ENCODE measurements at places on chromosomes 16 and 17.

DNA sequence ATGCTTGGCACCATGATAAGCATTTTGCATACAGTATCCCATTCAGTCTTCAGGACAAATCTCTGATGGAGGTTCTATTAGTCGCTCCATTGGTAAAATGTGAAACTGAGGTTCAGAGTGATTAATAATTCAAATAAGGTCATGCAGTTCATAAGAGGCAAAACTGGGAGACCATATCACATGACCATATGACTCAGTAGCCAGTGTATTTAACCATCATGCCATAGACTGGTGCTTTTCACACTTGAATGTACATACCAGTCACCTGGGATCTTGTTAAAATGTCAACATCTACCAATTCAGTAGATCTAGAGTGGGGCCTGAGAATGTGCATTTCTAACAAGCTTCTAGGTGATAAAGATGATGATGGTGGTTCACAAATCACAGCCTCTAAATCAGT is 4.3 kb downstream of the ACSM3 start:
- no peak for DNase-seq

- DNase-seq = no peak
These were observed 405.0 kb downstream of the WWOX start for GRCh38 chr16:78504401-78504851.

- DNase-seq = no peak
These were observed 629 bp upstream of the UNC119 start for GRCh38 chr17:28553000-28553505.

DNA sequence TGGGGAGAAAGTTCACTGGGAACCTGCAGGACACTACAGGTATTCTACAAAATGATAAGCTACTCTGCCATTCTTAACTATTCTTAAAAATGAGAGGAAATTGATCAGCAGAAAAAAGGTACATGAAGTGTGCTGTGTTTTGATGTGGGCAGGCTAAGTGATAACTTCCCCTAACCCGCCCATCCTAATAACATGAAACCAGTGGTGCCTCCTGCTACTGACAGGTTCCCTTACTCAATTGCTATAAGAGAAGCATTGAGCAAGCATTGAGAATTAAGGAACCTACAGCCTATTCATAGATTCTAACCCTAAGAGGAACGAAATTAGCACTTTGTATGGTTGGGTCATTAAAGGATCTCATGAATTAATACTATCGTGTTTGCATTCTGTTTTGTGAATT is 18.9 kb downstream of the XYLT1 start:
- no peak for DNase-seq

DNA sequence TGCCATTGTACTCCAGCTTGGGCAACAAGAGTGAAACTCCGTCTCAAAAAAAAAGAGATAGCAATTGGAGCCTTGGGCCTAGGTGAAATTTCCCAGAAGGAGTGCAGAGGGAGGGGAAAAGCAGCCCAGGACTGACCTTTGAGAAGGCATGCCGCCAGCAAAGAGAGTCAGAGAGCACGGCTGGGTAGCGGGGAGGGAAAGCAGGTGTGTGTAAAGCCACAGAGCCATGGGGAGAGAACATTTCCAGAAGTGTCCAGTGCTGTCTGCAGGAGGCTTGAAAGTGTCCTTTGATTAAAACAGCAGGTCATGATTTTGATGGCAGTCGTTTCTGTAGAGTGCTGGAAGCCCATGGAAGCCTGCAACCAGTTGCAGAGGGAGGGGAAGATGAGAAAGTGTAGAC is 8.1 kb downstream of the C16orf54 start:
- DNase-seq = no peak

GRCh38 chr16:6684076-6684673 is 648.5 kb upstream of the RBFOX1 start:
- DNase-seq = no peak

DNA sequence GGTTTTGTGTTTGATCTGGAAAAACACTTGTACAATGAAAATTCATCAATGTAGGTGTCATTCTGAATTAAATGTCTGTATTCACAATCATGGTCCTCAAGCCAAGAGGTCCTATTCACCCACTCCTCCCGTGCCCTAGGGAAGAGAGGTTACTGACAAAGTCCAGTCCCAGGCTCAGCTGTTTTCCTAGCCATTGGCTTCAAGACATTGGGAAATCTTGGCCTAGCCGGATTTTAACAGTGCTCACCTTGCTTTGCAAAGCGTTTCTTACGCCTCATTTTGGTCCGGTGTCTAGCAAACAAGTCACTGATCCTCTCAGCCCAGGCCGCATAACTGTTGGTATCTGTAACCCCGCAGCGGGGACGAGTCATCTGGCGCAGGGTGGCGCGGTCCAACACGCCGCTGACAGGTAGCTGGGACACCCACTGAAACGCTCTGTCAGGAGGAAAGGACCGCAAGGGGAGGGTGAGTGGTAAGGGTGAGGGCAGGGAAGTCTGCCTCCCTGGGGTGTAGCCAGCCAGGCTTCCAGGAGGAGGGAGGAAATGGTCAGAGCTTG is 16.7 kb downstream of the MMP28 start:
- no peak for DNase-seq

DNA sequence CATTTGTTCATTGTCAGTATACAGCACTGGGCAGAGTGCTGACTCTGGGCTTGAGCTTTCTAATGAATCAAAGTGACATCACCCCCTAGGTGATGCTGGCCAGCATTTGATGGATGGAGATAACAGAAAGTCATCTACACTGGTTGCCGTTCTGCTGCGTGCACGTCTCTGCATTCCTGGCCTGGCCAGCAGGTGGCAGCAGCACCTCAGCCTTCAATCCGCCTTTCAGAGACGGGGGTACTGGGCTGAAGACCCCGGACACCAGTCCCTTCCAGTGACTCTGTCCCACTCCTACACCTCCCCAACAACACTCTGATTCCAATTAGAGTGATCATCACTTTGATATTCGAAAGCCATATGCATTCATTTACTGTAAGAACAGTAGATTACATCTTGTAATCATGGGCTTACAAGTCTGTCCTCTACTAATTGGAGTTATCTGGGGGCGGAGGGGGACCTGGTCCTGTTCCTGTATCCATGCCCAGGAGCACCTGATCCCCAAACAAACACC is 6.0 kb downstream of the CPSF4L start:
- peak; percentile 14 for DNase-seq

- DNase-seq = no peak
These were observed 12.9 kb downstream of the BANP start for GRCh38 chr16:87964049-87964659.

- DNase-seq = no peak
These were observed 631 bp downstream of the CDH3 start for GRCh38 chr16:68645494-68646388.

DNA sequence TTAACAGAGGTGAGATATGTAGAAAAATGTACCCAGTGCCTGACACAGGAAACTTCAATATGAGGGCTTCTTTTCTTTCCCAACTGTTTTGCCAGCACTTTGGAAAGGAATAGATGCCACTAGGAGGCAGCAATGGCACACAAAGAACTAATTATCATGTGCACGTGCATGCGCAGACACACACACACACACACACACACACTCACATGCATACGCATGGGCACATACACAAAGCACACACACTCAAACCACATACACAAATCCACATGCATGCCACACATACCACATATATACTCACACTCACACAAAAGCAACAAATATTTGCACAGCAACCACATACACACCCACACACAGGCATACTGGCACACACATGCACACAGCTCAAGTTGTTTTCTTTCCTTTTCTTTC is 8.8 kb upstream of the CEP112 start:
- no peak for DNase-seq

GRCh38 chr17:49515196-49515770 is 20.2 kb downstream of the NGFR start:
- DNase-seq = no peak

DNA sequence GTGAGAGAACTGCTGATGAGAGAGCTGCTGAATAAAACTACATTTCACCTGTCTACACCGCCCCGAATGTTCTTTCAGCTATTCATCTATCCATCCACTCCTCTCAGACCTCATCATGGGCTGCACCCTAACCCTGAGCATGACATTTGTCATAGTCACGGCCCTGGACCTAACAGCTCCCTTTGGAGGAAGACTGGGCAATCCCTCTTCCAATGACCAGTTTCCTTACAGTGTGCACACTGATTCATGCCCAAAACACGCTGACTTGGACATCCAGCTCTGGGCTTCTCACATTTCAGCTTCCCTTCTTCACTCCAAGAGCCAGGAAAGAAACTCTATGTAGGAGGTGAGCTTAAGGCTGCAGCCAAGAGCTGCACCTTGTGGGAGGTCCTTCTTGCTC is 41.8 kb upstream of the ARL4D start:
- DNase-seq = no peak

GRCh38 chr16:24015923-24016322 is 180.1 kb downstream of the PRKCB start:
- no peak for DNase-seq

- DNase-seq = no peak
These were observed 168.3 kb downstream of the SEC14L1 start for GRCh38 chr17:77308861-77309726.

DNA sequence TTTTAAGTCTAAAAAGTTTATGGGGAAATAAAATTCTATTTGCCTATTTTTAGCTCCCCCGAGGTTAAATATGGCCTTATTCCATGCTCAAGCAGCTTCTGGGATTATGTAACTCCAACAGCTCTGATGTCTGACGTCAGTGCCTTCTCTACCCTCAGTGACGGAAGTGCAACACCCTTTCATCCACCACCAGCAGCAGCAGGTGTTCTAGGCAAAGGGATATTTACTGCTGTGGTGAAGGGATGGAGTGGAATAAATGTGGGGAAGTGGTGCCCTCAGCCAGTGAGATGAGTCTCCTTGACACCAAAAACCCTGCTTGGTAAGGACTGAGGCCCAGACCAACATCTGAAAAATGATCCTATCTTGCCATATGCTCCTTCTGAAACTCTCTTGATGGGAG is 247.4 kb downstream of the SHISA9 start:
- no peak for DNase-seq

DNA sequence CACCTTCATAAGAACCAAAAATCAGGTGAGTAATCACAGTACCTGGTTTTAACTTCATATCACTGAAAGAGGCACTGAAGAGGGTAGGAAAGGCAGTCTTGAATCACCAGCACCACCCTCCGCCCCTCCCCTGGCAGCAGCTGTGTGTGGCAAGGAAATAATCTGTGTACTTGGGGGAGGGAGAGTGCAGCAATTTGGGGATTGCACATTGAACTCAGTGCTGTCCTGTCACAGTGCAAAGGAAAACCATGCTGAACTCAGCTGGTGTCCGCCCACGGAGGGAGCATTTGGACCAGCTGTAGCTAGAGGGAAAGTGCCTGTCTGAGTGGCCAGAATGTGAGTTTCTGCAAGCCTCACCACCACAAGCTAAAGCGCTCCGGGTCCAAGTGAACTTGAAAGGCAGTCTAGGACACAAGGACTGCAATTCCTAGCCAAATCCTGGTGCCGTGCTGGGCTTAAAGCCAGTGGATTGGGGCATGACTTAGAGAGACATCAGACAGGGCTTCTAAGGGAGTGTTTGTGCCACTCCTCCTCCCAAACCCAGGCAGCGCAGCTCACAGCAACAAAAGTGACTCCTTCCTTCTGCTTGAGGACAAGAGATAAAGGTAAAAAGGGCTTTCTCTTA is 39.7 kb upstream of the ALDH3A1 start:
- DNase-seq = no peak
